ENCODE measurements at places on chromosomes 16 and 17.

- DNase-seq, result no peak
These were observed 228.7 kb upstream of the GOT2 start for GRCh38 chr16:58962811-58963210.

- no peak for DNase-seq
These were observed 41.6 kb downstream of the RNF157 start for GRCh38 chr17:76198702-76199101.

- DNase-seq, result no peak
These were observed 3.0 kb upstream of the CCL2 start for GRCh38 chr17:34252095-34252443.

DNA sequence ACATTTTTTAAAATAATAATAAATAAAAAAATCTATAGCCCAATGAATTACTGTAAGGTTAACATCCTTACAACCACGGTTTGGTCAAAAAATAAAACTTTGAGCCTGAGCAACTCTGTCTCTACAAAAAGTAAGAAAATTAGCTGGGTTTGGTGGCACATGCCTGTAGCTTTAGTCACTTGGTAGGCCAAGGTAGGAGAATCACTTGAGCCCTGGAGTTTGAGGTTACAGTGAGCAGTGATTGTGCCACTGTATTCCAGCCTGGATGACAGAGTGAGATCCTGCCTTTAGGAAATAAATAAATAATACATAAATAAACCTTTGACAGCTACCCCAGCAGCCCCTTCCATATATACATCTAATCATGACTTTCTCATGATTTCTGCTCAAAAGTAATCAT, 26.9 kb upstream of the PHAF1 start:
- no peak for DNase-seq

DNA sequence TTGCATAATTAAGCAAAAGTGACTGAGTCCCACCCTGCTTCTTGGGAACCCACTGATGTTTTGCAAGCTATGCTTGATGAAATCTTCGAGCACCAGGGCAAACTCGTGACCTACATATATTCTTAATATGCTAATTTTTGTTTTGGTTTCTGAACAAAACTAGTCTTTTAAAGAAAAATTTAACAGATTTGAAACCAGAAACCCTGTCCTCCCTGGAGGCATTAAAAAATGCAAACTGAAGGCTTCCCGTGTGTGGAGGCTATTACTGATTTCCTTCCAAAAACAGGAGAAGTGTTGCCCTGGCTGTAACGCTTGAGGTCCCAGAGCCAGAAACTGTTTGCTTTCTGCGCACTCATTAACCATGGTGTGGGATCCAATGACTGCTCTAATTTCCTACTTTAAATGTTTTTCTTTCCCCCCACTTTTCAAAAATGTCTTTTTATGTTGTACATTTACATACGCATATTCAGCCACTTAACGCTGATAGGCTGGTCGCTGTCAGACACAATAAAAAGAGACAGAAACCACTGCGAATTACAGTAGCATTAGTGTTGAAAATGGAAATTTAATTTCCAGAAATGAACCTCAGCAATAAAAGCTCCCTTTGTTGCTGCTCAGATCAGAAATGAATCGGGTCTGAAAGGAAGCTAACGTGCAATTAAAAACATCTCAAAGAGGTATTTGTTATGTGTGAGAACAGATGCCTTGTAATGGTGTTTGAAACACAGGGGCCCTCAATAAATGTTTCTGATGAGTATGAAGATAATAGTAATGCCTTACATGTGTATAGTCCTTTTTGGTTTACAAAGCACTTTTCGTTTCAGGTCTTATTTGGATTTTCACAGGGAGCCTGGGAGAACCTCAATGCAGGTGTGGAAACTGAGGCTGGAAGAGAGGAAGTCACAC, 39.9 kb upstream of the IRX6 start:
- no peak for DNase-seq

DNA sequence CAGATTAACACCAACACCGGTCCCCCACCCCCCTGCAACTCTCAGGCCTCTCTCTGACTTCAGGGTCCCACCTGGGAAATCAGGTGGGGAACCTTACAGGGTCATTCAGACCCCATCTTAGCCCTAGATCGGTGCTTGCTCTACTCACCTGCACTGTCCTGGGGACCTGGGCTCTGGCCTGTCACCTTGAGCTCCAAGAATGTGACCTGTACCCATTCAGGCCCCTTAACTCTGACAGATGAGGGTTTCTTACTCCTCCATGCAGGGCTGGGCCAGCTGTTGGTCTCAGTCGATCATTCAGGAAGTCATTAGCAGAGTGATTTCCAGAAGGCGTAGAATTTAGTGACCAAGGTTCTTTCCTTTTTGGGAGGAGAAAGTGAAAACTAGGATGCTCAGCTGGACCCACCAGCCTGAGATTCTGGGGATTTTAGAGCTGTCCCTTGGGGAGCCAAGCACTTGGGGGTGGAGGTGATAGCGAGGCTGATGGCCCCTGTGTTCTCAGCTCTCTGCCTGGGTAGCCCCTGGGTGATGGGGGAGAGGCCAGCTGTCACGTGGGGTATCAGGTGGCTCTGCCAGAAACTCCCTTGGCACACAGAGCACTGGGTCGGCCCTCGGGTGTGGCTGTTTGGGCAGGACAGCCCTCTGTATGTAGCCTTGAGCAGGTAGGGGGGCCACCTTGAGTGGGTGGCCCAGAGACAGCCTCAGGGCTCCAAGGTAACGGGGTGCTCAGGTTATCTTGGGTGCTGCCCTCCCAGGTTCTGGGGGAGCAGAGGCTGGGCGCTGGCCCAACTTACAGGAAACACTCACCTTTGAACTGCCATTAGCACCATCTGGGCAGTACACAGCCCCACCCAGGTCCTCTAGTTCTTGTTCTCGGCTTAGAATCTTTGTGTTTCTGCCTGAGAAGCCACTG, 724 bp downstream of the MVP start:
- no peak for DNase-seq

Data from NCI-H1694 treated with DMSO at 0.1 percent for 48 hours (cell line).